Activated T-cell treated with anti-CD3 and anti-CD28 coated beads, Interleukin-2, amount 50 U/mL, for 4 hours (primary cell): ENCODE measurements at places on chromosomes 3 and 15.

GRCh38 chr3:147701195-147701594, 292.0 kb downstream of the ZIC1 start:
- DNase-seq = no peak

DNA sequence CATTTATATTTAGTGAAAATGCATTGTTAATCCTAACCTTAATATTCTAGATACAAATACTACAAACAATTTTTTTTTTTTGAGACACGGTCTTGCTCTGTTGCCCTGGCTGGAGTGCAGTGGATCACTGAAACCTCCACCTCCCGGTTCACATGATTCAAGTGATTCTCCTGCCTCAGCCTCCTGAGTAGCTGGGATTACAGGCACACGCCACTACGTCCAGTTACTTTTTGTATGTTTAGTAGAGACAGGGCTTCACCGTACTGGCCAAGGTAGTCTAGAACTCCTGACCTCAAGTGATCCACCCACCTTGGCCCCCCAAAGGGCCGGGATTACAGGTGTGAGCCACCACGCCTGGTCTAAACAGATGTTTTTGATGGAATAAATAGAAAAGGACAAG, 361.5 kb upstream of the NECTIN3 start:
- DNase-seq = no peak

DNA sequence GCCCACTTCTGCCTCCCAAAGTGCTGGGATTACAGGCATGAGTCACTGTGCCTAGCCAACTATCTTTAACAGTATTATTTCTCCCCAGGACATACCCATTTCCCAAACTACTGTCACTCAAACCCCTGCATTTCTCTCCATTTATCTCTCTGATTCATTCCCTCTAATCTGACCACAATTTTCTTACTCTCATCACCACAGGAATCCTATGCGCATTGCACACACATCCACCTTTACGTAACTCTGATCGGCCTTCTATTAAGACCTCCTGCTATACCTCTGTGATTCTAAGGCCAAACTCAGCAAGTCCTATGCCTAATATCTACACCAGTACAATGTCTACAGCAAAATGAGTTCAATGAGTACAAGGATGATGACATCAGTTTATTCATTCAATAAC, 235.0 kb downstream of the ULK4 start:
- no peak for DNase-seq

DNA sequence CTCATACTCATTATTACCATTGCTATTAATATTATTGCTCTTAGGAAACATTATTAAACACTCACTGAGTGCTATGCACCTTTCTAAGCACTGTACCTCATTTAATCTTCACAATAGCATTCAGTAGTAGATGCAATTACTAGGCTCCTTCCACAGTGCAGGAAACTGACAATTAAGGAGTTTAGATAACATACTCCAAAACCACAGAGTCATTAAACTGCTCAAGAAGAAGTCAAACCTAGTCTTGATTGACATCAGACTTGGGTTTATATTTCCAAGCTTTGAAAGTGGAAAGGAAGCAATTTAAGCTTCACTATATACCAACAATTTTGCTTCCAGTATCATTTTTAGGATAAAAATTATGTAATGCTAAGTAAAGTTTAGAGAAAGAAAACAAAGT, 490.1 kb upstream of the ARRDC4 start:
- no peak for DNase-seq

GRCh38 chr3:31300456-31301443, 232.0 kb upstream of the STT3B start:
- no peak for DNase-seq
